ENCODE measurements at places on chromosomes 3 and 15.
A peak's percentile ranks its signal among the peaks of the same experiment; 100 is the strongest.

DNA sequence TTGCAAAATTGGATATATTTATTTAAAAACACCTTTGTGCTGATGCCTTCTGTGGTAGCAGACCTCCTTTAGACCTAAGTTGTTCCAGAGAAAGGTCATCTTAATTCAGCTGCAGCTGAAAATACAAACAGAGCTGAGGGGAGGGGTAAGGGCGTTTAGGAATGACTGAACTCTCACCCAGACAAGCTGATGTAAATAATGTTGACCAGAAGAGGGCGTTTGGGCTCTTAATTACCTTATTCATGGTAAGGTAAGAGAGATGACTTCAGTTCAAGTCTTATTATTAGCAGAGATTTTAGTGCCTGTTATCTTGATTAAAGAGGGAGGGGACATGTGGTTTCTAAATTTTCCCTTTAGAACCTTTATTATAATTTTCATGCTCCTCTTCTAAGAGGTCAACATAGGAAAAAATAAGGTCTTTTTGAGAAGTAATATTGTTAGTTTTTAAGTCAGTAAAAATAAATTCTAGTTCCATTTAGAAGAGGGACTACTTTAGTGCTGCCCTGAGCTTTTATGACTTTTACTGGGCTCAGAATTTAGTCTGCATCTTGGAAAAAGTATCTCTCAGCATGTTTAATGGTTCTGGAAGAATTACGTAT, 46.3 kb downstream of the GPR171 start:
- peak; percentile 10 for DNase-seq

DNA sequence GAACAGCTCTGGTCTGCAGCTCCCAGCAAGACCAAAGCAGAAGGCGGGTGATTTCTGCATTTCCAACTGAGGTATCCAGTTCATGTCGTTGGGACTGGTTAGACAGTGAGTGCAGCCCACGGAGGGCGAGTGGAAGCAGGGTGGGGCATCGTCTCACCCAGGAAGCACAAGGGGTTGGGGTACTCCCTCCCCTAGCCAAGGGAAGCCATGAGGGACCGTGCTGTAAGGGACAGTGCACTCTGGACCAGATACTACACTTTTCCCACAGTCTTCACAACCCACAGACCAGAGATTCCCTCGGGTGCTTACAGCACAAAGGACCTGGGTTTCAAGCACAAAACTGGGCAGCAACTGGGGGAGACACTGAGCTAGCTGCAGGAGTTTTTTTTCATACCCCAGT, 8.5 kb upstream of the SLC25A36 start:
- DNase-seq: no peak

DNA sequence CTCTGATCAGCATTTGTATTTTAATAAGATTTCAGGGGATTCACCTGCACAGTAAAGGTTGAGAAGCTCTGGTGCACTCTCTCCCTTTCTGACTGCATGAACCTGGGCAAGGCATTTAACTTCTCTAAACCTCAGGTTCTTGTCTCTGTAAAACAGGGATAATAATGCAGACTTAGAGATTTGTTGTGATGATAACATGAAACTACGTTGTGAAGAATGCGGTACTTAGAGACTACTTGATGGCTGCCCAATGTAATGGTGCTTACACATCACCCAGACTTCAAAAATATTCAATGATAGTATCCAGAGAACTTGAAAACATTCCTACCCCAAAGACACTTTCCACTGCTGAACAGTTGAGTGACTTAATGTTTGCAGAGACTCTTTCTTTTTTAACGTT, 19.8 kb upstream of the TNFSF10 start:
- no peak for DNase-seq

- no peak for DNase-seq
Measured at GRCh38 chr3:2770451-2770850, 339.7 kb downstream of the IL5RA start.

DNA sequence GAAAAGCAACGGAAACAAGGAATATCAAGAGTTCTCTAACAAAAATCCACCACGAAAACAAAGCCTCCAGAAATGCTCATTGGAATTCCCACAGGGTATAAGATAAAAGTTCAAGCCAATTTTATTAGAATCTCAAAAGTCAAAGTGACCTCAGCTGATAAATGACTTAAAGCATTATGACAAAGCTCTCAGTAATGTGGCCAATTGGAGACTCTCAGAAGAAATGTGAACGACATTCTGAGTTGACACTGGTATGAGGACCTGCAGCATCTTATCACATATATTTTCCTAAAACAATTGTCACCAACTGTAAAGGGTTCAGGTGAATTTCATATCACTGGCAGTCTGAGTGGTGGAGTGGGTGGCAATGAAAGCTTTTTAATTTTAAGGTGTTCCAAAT, 199.1 kb downstream of the FOXP1 start:
- DNase-seq: no peak

DNA sequence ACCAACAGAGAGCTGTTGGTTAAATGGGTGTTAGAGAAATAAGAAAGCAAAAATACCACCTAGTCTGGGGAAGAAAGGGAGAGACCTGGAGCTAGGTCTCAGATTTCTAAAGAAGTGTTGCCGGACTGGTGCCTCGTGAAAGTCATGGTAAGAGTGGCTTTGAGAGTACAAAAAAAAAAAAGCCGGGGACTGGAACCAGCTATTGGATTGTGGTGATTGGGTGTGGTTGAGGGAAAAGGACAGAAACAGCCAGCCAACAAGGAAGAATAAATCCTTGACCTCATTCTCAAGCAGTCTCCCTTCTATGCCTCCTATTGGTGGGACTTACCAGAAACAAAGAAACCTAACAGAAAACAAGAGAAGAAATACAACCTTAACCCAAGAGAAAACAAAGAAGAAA, 346.4 kb upstream of the KCNMB2 start:
- no peak for DNase-seq

GRCh38 chr3:106317141-106318055, 448.6 kb upstream of the CBLB start:
- no peak for DNase-seq

GRCh38 chr3:99910752-99911290, 93.2 kb downstream of the CMSS1 start:
- DNase-seq: no peak

DNA sequence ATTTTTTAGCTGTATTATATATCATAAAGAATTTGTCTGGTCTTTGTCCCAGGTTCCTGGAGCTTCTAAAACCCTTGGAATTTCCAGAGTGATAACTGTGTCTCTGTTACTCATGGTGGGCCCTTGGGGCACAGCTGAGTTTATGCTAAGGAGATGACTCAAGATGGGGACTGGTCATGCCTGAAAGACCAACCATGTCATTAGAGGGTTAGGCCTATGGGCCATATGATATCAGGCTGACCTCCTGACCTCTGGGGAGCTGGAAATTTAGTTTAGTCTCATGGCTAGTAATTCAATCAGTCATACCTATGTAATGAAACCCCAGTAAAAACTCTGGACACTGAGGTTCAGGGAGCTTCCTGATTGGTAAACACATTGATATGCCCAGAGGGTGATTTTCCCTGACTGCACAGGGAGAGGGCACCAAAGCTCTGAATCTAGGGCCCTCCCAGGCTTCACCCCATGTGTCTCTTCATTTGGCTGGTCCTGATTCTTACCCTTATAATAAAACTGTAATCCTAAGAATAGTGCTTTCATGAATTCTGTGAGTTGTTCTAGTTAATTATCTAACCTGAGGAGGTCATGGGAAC, 69.6 kb downstream of the EEFSEC start:
- no peak for DNase-seq

- no peak for DNase-seq
Measured at GRCh38 chr3:79555655-79556054, 212.1 kb downstream of the ROBO1 start.

DNA sequence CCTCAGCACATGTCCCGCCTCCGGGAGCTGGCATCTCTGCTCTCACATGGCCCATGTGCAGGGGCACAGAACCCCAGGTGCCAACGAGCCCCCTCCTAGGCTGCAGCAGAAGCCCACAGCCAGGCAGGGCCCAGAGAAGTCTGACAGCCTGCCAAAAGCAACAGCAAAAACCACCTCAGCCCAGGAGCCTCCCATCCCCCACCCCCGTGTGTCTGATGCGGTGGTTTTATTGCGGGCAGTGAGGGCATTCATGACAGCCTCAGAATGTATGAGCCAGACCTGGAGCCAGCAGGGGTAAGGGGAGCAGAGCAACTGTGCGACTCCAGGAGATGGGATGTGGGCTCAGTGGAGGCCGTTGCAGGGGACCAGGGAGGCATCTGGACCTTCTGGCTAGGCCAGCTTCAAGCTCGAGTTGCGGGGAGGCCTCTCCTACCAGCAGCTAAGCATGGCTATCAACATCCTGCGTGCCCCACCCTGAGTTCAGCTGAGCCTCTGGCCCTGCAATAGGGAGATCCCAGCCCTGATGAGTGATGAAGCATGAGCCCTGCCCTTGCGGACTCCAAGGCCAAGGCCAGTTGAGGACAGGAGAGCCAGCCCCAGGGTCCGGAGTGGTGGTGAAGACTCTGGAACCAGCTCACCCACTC, 52.5 kb downstream of the CYP11A1 start:
- DNase-seq: no peak

GRCh38 chr3:19947549-19948225, 790 bp downstream of the RAB5A start:
- peak; percentile 57 for DNase-seq
